Right lobe of liver (tissue), 6 donors: ENCODE measurements at places on chromosomes 7 and 10. TPM values are rescaled to one million over a fixed set of nuclear protein-coding genes. Genes with fewer than 3 reads are reported as not detected.

The DOCK4 gene
- total RNA-seq = 21.7 TPM

DNA sequence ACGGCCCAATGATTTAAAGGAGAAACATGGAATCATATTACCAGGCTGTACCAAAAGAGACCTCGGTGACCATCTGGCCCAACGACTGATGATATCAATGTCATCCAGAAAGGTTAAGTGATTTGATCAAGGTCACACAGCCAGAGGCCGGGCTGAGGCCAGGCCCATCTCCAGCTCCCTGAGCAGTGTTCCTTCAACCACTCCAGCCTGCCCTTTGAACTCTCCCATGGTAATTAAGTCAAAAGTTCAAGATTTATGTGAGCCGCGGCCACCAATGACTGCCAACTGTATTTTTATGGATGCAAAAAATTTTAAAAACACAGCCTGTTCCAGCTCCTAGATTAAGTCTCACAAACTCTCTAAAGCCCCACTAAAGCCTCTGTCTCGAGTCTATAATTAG, 41.8 kb downstream of the FGFR2 start:
- no peak for DNase-seq

The NME8 gene
- total RNA-seq = not detected

DNA sequence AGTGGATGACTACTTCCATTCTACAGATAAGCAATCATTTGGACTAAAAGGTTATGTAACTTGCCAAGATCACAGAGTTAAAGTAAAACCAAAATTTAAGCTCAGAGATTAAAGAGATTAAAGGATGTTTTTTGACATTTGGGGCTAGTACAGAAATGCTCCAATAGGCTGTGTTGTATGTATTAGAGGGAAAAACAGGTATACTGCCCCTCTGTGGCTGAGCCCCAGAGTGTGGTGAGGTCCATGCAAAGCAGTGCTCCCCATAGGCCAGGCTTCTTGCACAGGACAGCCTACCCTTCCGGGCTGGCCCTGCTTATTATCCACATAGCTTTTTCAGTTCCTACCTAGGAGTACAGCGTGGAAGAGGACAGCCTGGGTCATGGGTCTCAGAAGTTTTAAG, 322.8 kb downstream of the POM121L12 start:
- no peak for DNase-seq

GRCh38 chr10:76509446-76509845, 1078.0 kb downstream of the LRMDA start:
- DNase-seq = no peak

GRCh38 chr7:134009314-134010110, 117.6 kb upstream of the LRGUK start:
- DNase-seq = no peak

- DNase-seq = no peak
These were observed 169.4 kb downstream of the SVIL start for GRCh38 chr10:29465384-29465783.

- no peak for DNase-seq
These were observed 24.8 kb upstream of the PFKP start for GRCh38 chr10:3042589-3042988.

GRCh38 chr10:129759214-129760002, 204.7 kb downstream of the EBF3 start:
- DNase-seq = peak; percentile 31

The LIPJ gene
- 0.06 TPM for total RNA-seq

GRCh38 chr7:20799566-20800366, 13.1 kb upstream of the SP8 start:
- no peak for DNase-seq

DNA sequence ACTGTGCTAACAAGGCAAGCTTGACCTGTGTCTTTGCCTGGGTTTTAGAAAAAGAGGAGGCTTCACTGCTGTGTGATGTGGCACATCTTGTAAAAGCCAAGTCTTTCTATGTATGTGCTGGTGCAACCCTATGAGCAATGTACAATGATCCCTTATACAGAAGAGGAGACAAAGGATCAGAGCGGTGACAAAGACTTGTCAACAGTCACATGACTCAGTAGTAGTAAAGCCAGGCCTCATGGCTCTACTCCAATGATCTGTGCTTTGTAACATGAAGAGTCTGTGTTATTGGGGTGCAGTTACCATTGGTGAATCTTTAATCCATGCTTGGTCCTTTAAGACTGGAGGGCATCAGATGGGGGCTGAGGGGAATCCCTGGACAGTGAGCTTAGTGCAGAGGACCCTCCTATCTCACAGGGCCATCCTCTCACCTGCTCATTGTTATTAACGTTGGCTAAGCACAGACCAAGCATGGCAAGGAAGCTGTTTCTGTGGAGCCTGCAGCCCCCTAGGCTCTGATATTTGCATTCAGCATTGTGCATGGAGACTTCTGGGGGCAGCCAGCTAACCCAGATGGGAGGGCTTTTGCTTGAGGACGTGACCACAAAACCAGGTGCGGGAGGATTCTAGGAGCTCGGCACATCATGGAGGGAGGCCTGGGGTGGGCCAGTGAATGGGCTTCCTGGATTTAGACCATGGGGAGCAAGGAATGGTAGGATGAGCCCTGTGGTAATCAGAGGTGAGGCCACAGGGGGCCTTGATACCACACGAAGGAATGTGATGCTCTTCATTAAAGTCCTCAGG, 308.8 kb upstream of the ZNF32 start:
- no peak for DNase-seq

The CPA1 gene
- not detected for total RNA-seq

GRCh38 chr7:156153590-156153989, 341.3 kb upstream of the SHH start:
- no peak for DNase-seq

The RNF32 gene
- total RNA-seq = 0.75 TPM

The TUBAL3 gene
- total RNA-seq = not detected

- no peak for DNase-seq
These were observed 3.1 kb downstream of the CSTF2T start for GRCh38 chr10:51696251-51696650.

DNA sequence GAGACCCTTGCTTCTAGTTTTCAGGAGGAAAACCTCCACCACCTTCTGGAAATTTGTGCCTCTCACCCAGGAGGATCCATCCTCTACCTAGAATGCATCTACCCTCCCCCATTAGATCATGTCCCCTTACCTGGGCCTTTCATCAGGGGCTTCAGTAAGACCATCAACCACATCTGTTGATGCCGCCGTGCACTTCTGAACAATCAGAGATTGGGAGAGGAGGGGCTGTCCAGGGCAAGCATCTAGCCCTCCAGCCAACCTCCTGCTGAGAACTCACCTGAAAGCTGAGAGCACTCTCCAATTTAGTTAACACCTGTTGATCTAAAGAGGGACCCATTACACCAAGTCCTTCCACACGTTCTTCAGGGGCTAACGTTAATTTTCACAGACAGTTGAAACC, 57.6 kb upstream of the PIK3CG start:
- no peak for DNase-seq

GRCh38 chr7:98230746-98231471, 19.7 kb downstream of the BHLHA15 start:
- no peak for DNase-seq

- no peak for DNase-seq
These were observed 726.9 kb downstream of the TNS3 start for GRCh38 chr7:46854958-46855473.

DNA sequence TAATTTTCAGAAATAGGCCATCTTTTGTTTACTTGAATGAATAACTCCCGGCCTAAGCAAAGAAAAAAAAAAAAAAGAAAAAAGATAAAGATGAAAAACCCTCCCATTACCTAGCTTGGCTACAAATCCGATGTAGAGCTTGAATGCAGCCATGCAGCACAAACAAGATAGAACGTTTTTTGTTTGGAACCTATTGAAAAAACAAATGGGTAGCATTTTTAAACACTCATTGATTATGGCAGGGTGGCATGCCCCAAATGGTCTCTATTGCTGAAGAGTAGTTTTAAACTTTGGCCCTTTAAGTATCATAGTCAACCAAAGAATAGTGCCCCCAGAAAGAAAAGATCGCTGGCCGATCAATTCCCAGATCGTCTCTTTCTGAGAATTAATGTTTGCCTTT, 84.4 kb downstream of the VTI1A start:
- no peak for DNase-seq

- DNase-seq = no peak
These were observed 83.9 kb downstream of the PIP4K2A start for GRCh38 chr10:22630234-22631174.

GRCh38 chr7:134324107-134324506, 7.4 kb upstream of the SLC35B4 start:
- DNase-seq = no peak

The ANXA11 gene
- total RNA-seq = 100 TPM

- DNase-seq = no peak
These were observed 222.2 kb downstream of the NEBL start for GRCh38 chr10:20674926-20675325.

GRCh38 chr7:44157116-44158080, 16.3 kb upstream of the MYL7 start:
- DNase-seq = peak; percentile 64

DNA sequence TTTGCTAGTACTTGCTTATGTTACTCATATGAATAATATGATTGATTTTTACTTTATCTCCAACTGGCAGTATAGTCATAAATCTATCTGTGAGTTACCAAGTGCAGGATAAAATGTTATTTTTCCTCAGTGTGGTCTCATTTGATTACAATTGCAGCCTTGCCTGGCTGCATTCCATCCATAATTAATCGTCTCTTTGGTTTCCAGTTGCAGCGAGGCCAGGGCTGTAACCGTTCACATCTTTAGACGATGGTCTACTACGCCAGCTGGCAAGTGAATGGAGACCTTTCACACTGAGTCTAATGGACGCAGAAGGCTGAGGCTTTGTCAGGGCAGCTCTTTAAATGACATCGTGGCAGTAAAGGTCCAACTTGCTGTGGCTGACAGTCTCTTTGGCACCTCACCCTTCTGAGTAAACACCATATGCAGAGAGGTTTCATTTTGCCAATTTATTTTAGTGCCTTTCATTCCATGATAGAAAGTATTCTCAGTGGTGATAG, 84.0 kb downstream of the ARL4A start:
- peak; percentile 60 for DNase-seq

DNA sequence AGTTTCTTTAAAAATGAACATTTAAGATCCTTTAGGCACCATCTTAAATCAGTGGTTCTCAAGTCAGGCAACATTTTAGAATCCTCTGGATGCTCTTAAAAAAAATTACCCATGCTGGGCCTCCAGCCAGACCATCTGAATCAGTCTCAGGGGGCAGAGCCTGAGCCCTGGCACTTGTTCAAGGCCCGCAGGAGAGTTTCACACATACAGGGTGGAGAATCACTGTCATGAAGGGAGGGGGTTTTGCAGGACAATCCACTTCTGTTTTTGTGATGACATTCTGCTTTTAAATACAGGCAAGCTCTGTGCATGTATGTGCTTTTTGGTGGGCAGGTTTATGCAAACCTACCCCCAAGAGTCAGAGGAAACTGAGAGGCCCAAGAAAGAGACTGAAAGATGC, 268.6 kb downstream of the SEC23IP start:
- DNase-seq = no peak

DNA sequence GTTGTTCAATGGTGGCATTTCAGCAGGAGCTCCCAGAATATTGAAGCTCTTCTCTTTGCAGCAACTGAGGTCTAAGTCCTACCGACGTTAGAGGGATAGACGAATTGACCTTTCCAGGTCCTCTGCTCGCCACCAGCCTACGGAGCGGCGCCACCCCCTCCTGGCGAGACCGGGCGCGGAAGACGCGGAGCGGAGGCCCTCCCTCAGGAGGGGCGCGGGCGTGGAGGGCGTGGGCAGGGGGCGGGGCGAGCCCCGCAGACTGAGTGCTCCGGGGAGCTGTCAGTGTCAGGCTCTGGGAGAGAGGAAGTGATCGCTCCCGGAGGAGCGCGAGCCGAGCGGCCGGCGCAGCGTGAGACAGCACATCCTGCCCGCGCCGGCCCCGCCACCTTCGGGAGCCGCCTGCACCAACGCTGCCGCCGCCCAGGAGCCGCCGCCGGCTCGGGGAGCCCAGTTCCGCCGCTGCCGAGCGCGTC, at the start of gene DYNC1I1:
TSS of gene DYNC1I1 (plus strand) at position 257 of the 473 bp plus-strand sequence. CDS start 32,176 bp downstream, outside the sequence.
- peak; percentile 81 for DNase-seq

- no peak for DNase-seq
These were observed 129.5 kb downstream of the KLF6 start for GRCh38 chr10:3655528-3655927.

- DNase-seq = no peak
These were observed 33.9 kb upstream of the ZNF273 start for GRCh38 chr7:64869121-64869725.

DNA sequence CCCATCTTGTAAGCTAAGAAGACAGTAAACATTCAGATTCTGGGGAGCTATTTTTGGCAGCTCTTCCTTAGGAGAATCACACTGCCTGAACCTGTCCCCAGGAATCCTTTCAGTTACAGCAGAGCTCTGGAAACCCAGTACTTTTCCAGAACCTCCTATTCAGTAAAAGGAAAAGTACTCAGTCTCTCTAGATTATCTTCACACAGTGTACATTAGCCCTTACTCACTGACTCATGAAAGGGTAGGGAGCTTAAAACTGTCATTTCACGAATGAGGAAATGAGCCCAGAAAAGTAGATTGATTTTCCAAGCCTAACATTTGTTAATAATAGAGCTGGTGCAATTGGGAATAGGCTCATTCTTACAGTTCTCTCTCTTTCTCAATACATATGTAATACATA, 3.9 kb upstream of the CNNM1 start:
- DNase-seq = no peak

The CLDN15 gene
- 6.4 TPM for total RNA-seq

GRCh38 chr7:1939434-1940401, 269.6 kb downstream of the ELFN1 start:
- DNase-seq = no peak

DNA sequence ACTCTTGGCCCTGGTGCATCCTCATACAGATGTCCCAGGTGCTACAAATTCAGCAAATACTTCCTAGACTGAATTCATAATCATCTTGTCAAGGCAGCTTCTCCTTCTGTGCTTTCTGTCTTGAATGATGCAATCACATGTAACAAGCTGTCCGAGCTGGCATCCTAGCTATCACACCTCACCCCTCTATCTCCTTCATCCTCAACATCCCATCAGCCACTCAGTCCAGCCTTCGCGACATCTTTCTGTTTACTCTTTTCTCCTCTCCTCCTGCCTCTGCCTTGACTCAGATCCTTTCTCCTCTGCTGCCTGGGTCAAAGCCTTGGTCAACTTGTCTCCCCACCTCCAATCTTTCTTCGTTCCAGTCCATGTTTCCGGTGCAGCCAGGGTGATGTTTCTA, 240.4 kb upstream of the CELF2 start:
- DNase-seq = no peak
